ENCODE measurements at places on chromosomes 6 and 20.

DNA sequence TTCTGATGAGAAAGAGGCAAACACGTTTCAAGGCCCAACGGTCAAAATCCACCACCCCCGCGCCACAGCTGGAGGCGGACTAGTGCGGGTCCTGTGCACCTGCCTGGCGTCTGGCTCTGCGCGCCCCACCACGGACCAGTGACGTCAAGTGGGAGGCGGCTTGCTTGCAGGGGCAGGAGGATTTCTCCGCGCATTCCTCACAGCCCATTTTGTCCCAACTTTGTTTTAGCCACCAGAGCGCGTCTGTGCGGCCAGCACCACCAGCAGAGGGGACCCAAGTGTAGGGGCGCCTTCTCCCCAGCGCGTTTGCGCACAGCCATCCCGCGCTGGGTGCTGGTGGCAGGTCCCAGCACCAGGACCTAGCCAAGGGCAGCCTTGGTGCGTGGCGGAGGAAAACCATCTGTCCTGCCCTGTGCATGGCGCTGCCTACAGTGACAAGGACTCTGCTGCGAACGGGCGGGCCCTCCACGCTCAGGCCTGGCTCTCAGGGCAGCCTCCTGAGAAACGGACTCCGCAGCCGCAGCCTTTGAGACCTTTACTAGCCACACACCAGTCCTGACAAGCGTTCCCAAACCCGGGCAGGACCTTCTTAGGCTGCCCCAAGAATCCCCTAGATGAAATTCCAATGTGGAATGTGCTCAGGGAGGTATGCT lies 194.8 kb upstream of the EXOC2 start:
- H3K36me3 ChIP-seq, result no peaks in the 10 kb centered on the region
- H3K27ac ChIP-seq, result no peak overlapping the region
- H3K4me3 ChIP-seq, result no peak overlapping the region
- no peak for DNase-seq

DNA sequence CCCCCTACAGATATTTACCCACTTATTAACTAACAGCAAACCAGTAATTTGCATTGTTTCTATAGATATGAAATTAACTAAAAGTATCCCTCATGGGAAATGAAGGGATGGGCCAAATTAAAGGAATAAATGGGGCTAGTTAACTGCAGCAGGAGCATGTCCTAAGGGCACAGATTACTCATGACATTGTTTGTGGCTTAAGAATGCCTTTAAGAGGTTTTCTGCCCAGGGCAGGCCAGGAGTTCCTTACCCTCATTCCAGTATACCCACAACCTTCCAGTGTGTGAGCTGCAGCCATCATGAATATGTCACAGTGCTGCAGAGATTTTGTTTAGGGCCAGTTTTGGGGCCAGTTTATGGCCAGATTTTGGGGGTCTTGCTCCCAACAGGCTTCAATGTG lies 1101.9 kb downstream of the PRIM2 start:
- no peak overlapping the region for H3K27ac ChIP-seq
- no peak for DNase-seq
- H3K36me3 ChIP-seq, result no peaks in the 10 kb centered on the region

DNA sequence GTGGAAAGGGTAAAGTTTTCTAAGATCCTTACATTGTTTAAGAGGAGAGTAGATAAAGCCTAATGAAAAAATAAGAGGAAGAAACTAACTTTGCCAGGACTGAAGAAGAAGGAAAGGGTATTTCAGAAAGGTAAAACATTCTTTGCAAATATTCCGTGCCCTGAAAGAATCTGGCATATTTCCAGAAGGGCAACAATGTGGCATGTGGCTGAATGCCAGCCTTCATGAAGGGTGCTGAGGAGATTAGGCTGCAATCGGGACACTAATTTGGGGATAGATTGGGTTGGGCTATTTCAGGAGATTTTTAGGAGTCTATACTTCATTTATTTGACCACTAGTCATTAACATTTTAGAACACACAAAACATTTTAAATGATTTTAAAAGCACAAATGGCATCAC lies 16.2 kb upstream of the UFL1 start:
- DNase-seq, result no peak
- no peaks in the 10 kb centered on the region for H3K27me3 ChIP-seq
- no peaks in the 10 kb centered on the region for H3K4me1 ChIP-seq
- no peaks in the 10 kb centered on the region for H3K36me3 ChIP-seq
- H3K27ac ChIP-seq, result no peak overlapping the region
- H3K4me3 ChIP-seq, result no peak overlapping the region

- H3K4me1 ChIP-seq, result no peaks in the 10 kb centered on the region
- no peaks in the 10 kb centered on the region for H3K27me3 ChIP-seq
- DNase-seq, result no peak
- H3K4me3 ChIP-seq, result no peak overlapping the region
- no peaks in the 10 kb centered on the region for H3K36me3 ChIP-seq
These were observed 318.5 kb upstream of the MAP3K7 start for GRCh38 chr6:90905351-90905750.

- H3K4me3 ChIP-seq, result no peak overlapping the region
- no peaks in the 10 kb centered on the region for H3K27me3 ChIP-seq
- H3K36me3 ChIP-seq, result no peaks in the 10 kb centered on the region
These were observed 9.0 kb downstream of the RIN2 start for GRCh38 chr20:19767070-19767469.

DNA sequence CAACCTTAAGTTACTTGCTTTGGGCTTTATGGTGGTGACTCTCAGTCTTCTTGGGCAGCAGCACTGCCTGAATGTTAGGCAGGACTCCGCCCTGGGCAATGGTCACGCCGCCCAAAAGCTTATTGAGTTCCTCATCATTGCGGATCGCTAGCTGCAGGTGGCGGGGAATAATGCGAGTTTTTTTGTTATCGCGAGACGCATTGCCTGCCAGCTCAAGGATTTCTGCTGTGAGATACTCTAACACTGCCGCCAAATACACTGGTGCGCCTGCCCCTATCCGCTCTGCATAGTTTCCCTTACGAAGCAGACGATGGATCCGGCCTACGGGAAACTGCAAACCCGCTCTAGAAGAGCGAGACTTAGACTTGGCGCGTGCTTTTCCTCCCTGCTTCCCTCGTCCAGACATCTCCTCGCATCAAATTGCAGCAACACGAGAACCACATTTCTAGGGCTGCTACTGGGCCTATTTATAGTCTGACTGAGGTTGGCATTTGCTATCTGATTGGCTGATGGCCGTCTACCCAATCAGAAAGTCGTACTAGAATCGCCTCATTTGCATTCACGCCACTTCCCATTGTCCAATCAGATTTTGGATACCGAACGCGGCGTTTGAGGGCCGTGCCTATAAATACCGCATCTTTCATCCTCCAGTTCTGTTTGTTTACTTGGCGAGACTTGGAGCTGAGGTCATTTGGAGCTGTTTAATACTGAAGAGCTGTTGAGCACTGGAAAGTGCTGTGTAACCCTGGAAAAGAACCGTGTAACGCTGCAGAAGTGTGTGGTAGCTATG lies 28.2 kb upstream of the SLC17A4 start:
- no peak for DNase-seq
- no peaks in the 10 kb centered on the region for H3K27me3 ChIP-seq
- no peaks in the 10 kb centered on the region for H3K36me3 ChIP-seq
- no peaks in the 10 kb centered on the region for H3K4me1 ChIP-seq
- H3K4me3 ChIP-seq, result no peak overlapping the region

GRCh38 chr6:145761584-145761983 lies 26.3 kb upstream of the EPM2A start:
- H3K36me3 ChIP-seq, result no peaks in the 10 kb centered on the region
- H3K4me1 ChIP-seq, result no peaks in the 10 kb centered on the region
- H3K27ac ChIP-seq, result no peak overlapping the region
- H3K4me3 ChIP-seq, result no peak overlapping the region
- H3K27me3 ChIP-seq, result no peaks in the 10 kb centered on the region
- no peak for DNase-seq

GRCh38 chr20:24808616-24809015 lies 140.5 kb upstream of the CST7 start:
- no peaks in the 10 kb centered on the region for H3K36me3 ChIP-seq
- peak; percentile 54 for DNase-seq
- no peak overlapping the region for H3K4me3 ChIP-seq
- H3K4me1 ChIP-seq, result no peaks in the 10 kb centered on the region
- no peak overlapping the region for H3K27ac ChIP-seq
- no peaks in the 10 kb centered on the region for H3K27me3 ChIP-seq

DNA sequence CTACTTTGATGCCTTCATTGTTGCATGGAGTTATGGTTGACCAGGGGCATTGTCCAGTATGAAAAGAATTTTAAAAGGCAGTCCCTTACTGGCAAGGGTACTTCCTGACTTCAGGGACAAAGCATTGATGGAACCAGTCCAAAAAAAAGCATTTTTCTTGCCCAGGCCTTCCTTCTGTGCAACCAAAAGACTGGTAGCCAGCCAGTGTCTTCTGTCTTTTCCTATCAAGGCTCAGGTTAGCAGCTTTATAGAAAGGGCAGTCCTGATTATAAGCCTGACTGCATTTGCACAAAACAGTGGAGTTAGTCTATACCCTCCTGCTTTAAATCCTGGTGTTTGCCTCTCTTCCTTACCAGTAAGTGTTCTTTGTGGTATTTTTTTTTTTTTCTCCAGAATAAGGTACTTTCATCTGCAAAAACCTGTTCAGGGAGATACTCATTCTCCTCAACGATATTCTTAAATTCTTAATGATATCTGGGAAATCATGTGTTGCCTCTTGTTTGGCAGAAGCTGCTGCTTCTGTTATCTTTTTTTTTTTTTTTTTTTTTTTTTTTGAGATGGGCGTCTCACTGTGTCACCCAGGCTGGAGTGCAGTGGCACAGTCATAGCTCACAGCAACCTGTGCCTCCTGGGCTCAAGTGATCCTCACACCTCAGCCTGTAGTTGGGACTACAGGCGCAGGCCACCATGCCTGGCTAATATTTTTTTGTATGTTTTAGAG lies 33.9 kb downstream of the SCAF8 start:
- H3K4me1 ChIP-seq, result peaks cover 69% of the 10 kb centered on the region
- peak overlapping the region; percentile 12 for H3K27ac ChIP-seq
- no peaks in the 10 kb centered on the region for H3K36me3 ChIP-seq
- DNase-seq, result no peak
- H3K27me3 ChIP-seq, result no peaks in the 10 kb centered on the region
- H3K4me3 ChIP-seq, result no peak overlapping the region

- DNase-seq, result no peak
- peaks cover 4% of the 10 kb centered on the region for H3K27me3 ChIP-seq
- no peak overlapping the region for H3K4me3 ChIP-seq
- H3K4me1 ChIP-seq, result no peaks in the 10 kb centered on the region
- no peaks in the 10 kb centered on the region for H3K36me3 ChIP-seq
These were observed 208.5 kb downstream of the PTPRT start for GRCh38 chr20:42981253-42981652.

DNA sequence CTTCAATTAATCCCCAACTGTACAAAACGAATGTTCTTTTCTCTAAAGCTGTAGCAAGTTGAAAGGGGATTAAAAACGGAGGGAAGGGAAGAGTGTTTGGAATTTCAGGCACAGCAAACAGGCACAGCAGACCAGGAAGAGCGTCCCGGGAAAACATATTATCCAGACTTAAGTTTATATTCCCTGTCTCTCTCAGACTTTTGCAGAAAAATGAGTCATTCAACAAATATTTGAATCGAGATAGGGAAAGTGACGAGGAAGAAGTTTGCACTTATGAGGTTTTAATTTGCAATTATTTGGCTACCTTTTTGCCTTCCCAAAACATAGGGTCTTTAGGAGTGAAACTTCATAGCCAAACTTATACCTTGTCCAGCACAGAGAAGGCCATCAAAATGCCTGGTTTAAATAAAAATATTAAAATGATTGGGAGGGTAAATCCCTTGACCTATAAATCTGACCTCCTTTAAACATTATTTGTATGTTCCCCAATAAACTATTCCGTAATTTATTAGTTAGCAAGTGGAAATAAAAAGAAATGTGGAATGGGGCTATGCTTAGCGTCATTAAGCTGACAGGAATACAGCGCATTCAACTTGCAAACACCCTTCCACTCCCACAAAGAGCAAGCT lies 16.0 kb downstream of the HFE start:
- H3K27ac ChIP-seq, result peak overlapping the region; percentile 73
- peak overlapping the region; percentile 61 for H3K4me3 ChIP-seq
- peaks cover 8% of the 10 kb centered on the region for H3K4me1 ChIP-seq
- DNase-seq, result no peak

DNA sequence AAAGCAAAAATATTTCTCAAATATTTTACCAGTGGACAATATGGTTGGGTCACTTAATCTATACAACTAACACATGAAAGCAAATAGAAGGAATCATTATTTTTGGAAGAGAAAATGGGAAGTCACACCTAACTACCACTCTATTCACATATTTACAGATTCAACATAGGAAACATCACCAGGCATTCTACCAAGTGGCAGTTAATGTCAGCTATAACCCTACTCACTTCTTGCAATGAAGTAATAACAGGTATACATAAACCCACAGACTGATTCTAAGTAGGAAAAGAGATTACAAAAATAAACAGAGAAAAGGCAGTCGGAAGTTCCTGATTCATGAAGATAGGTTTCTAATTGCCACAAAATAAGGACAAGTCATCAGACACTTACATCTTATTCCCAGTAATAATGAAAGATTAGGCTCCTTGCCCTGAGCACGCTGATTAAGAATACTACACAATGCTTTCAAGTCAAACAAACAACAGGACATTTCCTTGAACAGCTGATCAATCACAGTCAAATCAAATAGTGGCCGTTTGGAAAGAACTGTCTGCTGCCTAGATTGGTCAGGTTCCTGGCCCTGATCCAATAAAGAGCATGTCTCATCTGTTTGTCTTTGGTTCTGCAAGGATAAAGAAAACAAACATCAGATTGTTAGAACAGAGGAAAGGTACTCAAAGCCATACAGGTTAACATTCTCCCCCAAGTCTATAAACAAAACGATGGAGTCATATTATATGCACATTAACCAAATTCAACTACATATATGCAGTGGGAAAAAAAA lies 79.2 kb upstream of the PLN start:
- H3K27ac ChIP-seq, result no peak overlapping the region
- H3K4me3 ChIP-seq, result no peak overlapping the region
- H3K36me3 ChIP-seq, result no peaks in the 10 kb centered on the region
- DNase-seq, result no peak
- H3K4me1 ChIP-seq, result no peaks in the 10 kb centered on the region

DNA sequence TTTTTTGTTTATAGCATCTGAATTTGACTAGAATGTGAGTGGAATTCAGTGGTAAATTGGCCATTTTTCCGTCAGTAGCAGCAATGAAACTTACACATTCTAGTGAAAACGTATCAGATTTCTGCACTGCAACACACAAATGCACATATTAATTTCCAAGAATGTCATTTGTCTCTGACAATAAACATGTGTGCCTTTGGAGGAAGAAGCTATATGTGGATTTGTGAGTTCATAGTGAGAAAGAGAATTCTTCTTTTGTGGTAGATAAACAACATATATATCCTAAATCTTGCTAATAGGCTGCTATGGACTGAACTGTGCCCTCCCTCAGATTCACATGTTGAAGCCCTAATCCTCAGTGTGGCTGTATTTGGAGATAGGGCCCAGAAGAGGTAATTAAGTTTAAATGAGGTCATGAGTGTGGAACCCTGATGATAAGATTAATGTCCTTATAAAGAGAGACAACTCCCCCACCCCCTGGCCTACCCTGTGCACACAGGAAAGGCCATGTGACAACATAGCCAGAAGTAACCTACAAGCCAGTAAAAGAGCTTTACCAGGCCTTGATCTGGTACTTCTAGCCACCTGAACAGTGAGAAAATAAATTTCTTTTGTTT lies 200.2 kb upstream of the EYA4 start:
- no peaks in the 10 kb centered on the region for H3K36me3 ChIP-seq
- peak; percentile 48 for DNase-seq
- peaks cover 13% of the 10 kb centered on the region for H3K4me1 ChIP-seq
- H3K27me3 ChIP-seq, result no peaks in the 10 kb centered on the region
- peak overlapping the region; percentile 16 for H3K27ac ChIP-seq
- H3K4me3 ChIP-seq, result no peak overlapping the region

GRCh38 chr20:44743916-44744655 lies 1.6 kb upstream of the KCNK15 start:
- no peaks in the 10 kb centered on the region for H3K27me3 ChIP-seq
- no peak overlapping the region for H3K27ac ChIP-seq
- no peak for DNase-seq
- no peak overlapping the region for H3K4me3 ChIP-seq
- H3K4me1 ChIP-seq, result no peaks in the 10 kb centered on the region
- no peaks in the 10 kb centered on the region for H3K36me3 ChIP-seq

Measured in heart left ventricle (tissue), 16 donors.